ENCODE measurements at places on chromosomes 2 and 18. TPM values are rescaled to one million over a fixed set of nuclear protein-coding genes. Genes with fewer than 3 reads are reported as not detected.

Gene TMEM37
- total RNA-seq, result 5.3 TPM

Gene NT5DC4
- total RNA-seq, result not detected

Gene IL36B
- total RNA-seq, result not detected

Gene GPD2
- 54.4 TPM for total RNA-seq

Gene CCDC178
- 0.42 TPM for total RNA-seq

Gene FLACC1
- total RNA-seq, result 1.0 TPM

Gene RGPD4
- total RNA-seq, result 0.05 TPM

Gene TDRD15
- not detected for total RNA-seq

Gene CYP27A1
- 4.8 TPM for total RNA-seq

Gene GPR35
- total RNA-seq, result 1.7 TPM

Data from neural crest cell (in vitro differentiated cells).